Nephron progenitor cell (in vitro differentiated cells): ENCODE measurements at places on chromosomes 2 and 18.

GRCh38 chr2:71938659-71939587 lies 208.7 kb downstream of the CYP26B1 start:
- DNase-seq, result no peak

DNA sequence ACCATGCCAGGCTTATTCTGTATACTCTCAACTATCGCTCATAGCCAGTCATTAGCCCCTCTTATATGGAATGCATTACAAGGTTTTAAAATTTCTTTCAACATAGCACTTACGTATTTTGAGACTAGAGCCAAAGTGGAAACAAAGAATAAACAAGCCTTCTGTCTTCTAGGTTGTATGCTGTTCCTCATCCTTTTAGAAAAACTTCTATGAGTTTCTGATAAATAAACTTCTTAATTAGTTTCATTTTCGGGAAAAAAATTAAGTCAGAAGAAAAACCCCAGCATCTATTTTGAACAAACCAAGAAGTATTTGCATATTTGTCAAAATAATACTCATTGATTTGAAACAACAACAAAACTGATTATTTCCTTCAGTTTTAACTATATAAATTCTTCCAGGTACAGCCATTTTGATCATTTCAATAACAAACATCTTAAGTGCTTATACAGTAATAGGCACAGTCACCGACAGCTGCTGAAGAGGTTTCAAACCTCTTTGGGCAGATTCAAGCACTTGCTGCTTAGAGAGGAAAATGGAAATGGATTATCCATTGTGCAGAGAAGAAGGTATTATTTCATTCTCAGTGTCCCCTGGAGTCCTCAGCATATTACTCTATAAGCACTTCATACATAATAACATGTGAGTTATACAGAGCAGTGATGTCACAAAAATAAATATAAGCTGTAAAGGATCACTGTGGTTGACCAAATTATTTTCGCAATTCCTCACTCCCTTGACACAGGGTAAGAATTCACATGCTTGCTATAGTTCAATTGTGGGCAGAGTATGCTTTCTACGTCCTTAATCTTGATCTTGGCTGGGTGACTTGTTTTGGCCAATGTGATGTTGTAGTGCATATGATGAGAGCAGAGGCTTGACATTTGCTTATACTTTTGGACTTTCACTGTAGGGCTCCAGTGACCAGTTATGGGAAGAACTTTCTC lies 833.8 kb downstream of the TRIB2 start:
- no peak for DNase-seq

GRCh38 chr2:179171371-179171770 lies 93.3 kb downstream of the SESTD1 start:
- DNase-seq, result no peak

- DNase-seq, result peak; percentile 61
Measured at GRCh38 chr2:218896501-218897393, 16.1 kb downstream of the WNT10A start.

GRCh38 chr2:62603154-62603712 lies 97.2 kb upstream of the TMEM17 start:
- DNase-seq, result no peak

DNA sequence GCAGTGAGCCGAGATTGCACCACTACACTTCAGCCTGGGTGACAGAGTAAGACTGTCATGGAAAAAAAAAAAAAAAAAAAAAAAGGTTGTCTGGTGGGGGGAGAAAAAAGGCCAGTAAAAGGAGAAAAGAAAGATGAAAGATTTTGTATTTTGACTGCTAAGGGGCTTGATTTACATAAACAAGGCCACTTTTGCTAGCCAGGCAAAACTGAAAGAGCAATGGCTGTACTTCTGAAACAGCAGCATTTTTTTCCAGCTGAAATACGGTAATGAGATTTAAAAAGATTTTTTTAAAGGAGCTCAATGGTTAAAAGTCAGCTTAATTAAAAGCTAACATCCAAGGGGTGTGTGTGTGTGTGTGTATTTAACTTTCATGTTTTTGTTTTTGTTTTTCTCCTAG lies 11.3 kb upstream of the OXER1 start:
- DNase-seq, result no peak

DNA sequence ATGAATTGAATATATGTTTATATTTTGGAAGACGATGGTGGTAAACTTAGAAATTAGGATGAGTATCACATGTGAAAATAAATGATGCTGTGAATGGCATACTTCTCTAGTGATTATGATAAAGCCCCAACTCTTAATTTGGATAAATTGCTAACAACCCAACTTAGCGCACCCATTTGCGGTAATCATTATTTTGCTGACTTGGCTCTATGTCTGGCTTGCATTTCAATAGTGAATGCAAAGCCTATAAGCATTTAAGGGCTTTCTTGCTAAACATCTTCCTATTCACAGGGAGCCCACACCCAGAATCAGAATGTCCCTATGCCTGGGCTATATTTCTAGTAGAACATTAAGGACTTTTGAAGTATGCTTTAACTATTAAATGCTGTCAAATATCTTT lies 910.7 kb upstream of the FANCL start:
- DNase-seq, result no peak

DNA sequence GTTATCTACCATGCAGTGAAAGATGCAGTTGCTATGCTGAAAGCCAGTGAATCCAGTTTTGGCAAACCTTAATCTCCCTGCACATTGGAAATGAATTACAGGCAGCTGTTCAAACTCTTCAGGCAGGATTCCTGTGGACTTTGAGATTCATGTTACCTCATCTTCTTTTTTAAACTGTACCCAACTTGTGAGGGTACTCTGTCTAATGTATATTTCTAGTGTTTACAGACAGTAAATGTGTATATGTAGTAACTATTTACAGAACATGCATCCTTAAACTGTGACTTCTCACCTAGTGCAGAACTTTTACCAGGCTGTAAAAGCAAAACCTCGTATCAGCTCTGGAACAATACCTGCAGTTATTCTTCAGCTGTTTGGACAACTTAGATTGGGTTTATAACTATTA lies 50.9 kb downstream of the KDM3A start:
- no peak for DNase-seq

- no peak for DNase-seq
Measured at GRCh38 chr2:239358062-239358754, 42.6 kb downstream of the HDAC4 start.

- no peak for DNase-seq
Measured at GRCh38 chr2:20516646-20517341, 69.9 kb downstream of the RHOB start.

GRCh38 chr2:42795841-42796301 lies 3.5 kb upstream of the HAAO start:
- no peak for DNase-seq

DNA sequence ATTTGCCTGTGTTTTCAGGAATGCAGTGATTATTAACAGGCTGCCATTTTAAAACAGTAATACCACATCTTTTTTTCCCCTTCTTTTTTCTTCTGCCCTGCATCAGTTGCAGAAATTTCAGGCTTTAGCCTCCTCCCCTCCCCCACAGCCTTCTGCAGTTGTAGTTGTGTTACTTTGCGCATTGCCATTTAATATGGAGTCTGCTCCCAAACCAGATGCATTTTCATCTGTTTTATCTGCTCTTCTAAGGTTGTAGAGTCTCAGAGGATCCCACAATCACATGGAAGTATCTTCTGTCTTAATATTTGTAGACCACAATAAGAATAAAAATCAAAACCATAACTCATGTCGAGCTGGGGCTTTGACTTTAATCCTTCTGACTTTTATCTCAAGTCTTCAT lies 3.8 kb downstream of the ASXL3 start:
- DNase-seq, result no peak

DNA sequence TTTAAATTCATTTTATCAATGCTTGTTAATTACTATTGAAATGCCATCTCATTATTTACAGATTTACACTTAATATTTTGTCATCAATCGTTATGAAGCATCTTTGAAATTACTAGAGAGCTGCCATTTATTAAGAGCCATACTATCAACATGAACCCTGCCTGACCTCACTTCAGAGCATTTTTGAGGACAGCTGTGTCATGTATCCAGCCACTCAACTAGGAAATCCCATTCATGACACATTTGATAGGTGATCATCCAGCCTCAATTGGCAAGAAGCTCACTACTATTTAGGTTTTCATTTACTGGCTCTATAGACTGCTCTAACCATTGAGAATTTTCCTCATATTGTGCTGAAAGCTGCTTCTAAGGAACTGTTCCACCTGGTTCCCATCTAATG lies 40.6 kb upstream of the TLK1 start:
- DNase-seq, result no peak
